ENCODE measurements at places on chromosomes 1 and 21.

DNA sequence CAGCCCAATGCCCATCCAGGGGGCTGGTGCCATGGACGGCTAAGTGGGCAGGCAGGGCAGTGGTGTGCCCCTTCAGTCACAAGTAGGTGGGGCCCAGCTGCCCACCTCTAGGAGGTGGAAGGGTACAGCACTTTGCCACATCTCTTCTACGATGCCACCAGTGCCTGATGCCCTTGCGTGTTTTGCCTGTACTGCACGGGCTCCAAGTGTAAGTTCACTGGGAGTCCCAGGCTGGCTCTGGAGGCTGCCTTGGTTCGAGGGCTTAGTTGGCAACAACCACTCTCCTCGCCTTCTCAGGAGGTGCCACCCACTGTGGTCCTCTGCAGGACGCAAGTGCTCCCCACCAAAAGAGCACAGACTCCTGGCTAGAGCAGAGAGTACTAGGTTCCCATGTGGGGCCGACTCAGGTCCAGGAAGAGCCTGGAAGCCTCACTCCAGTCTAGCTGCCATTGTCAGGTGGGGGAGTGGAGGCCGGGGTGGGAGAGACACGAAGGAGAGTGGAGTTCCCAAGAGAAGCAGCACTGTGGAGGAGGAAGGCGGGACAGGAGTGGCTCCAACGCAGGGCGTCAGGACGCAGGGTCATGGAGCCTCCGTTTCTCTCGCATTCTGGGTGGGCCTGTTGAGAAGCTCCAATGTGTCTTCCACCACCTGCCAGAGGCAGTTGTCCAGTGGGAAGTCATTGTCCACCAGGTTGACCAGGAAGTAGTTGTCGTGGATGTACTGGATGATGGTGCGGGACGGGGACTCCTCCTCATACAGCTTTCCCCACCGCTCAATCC is 15.5 kb downstream of the MTHFR start:
- no peak for DNase-seq

DNA sequence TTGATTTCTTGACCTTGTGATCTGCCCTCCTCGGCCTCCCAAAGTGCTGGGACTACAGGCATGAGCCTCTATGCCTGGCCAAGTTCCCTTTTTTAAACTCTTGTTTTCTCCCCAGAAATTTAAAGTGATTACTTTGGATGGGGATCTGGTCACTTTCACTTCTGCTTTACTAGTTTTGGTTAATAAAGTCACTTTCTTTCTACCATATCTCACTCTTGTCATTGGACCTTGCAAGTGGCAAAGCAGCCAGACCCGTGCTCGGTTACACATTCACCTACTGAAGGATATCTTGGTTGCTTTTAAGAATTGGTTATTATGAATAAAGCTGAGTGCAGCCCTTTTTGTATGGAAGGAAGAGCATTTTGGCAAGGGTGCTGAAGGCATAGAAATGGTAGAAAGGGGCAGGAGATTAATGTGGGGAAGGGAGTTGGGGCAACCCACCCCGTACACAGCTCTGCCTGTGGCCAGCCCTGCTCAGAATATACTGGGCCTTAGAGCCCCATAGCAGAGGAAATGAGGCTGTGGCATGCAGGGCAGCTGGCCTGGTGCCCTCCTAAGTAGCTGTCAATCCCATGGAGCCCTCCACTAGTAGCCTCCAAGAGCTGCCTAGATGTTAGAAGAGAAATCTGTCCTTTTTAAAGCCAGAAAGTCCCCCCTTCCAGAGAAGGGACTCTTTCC is 40.7 kb downstream of the CD2 start:
- DNase-seq: no peak

DNA sequence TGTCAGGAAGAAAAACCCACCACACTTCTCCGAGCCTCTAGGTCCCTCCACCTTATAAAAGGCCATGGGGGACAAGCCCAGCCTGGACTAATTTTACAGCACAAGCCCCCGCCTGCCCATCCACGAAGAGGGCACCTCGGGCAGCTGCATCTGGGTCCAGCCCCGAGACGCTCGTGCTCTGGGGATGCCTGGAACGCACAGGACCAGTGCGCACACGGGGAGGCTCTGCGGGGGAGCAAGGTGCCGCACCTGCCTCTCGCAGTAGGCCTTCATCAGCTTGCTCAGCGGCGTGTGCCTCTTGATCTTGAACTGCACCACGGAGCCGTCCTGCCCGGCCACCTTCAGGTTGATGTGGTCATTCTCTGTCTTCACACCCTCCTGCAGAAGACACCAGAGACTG is 4.1 kb downstream of the SUMO3 start:
- DNase-seq: no peak

DNA sequence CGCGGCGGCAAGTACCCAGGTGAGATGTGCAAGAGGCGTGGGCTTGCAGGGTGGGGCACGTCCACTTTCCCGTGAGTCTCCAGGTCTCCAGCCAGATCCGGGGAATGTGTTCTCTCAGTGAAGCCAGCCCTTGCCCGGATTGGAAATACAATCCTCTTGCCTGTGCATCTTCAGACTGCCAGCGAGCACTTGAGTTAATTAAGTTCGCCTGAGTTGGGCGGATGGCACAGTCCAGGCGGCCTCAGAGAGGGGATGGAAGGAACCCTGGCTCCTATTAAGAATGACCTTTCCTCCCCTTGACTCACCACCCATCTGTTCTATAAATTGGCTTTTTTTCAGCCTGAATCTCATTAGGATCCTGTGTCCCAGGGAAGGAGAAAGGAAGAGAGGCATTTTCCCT is 33.3 kb upstream of the CNTN2 start:
- DNase-seq: peak; percentile 71

DNA sequence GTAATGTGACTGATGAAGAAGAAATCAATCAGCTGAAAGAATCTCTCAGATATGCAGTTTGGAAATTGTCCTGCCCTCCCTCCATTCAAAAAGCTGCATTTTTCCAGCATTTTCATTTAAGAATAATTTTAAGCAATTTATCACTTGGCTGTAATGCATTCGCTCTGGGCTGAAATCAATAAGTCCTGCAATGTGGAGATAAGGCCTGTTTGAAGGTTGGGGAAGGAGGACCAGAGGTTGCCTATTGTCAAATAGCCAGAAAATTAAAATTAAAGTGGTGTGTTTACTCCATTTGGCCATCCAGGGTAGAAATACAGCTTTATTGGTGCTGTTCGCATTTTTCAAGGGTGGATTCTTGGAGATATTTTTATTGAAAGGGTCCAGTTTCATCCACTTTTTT is 187.6 kb upstream of the NFIA start:
- DNase-seq: no peak

DNA sequence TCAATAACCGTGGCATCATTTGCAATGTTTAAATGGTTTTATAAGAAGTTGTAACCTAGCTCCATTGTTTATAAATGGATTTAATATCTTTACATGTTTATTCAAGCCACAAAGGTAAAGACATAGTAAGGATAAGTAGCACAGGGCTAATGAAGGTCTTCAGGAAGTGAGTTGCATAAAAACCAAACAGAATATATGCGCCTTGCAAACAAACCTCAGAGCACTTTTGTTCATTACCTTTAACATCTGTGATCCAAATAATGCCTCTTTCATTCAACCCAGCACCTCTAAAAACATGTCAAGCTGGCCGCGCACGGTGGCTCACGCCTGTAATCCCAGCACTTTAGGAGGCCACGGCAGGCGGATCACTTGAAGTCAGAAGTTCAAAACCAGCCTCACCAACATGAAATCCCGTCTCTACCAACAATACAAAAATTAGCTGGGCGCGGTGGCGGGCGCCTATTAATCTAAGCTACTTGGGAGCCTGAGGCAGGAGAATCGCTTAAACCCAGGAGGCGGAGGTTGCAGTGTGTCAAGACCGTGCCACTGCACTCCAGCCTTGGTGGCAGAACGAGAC is 25.3 kb downstream of the BRINP3 start:
- DNase-seq: no peak

DNA sequence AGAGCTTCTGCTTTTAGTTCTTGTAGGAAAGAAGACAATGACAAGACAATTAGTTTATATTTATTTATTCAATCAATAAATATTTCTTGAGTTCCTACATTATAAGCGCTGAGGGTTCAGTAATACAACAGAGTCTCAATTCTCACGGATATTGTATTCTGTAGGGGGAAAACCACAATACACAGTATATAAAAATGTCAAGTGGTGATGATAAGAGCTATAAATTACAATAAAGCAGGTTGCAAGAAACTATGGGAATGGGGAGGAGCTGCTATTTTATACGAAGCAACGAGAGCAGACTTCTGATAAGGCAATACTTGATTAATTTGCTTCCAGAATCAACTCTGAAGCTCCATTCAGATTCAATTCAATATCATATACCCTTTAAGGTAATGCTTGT is 10.6 kb upstream of the XCL1 start:
- no peak for DNase-seq

Measured in fibroblast of gingiva (primary cell).